ENCODE measurements at places on chromosomes 2 and 18.

- DNase-seq: no peak
Measured at GRCh38 chr2:205765151-205765550, 82.8 kb downstream of the NRP2 start.

DNA sequence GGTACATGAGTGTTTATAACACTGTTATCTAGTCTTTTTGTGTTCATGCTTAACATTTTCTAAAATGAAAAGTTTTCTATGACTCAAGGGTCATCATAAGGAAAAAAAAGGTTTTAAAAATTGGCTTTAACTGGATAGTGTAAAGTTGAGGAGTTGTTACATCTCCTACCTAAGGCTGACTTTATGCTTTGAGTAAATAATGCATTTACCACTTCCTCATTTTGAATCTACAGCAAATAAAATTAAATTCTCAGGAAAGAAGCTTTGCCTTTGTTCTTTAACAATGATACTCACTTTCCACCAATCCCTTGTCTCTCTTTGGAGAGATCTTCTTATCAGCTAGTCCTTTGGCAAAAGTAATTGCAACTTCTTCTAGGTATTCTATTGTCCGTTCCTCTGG is 29.7 kb downstream of the HADHA start:
- DNase-seq: no peak

DNA sequence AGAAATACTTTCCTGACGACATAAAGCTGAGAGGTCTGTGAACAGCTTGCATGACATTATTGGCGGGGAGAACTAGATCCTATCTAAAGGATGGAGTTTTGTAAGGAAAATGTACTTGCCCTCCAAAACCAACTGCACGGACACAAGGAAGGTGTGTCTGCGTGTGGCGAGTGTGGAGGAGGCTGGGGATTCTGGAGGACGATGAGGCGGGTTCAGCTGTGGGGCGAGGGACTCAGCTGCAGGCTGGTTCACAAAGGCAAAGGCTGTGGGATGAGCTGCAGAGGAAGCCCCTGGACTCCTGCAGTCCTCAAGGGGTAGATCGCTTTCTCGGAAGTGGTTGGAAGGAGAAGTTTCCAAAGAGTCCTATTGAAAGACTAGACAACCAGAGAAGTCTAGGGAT is 48.2 kb downstream of the ACKR3 start:
- no peak for DNase-seq

DNA sequence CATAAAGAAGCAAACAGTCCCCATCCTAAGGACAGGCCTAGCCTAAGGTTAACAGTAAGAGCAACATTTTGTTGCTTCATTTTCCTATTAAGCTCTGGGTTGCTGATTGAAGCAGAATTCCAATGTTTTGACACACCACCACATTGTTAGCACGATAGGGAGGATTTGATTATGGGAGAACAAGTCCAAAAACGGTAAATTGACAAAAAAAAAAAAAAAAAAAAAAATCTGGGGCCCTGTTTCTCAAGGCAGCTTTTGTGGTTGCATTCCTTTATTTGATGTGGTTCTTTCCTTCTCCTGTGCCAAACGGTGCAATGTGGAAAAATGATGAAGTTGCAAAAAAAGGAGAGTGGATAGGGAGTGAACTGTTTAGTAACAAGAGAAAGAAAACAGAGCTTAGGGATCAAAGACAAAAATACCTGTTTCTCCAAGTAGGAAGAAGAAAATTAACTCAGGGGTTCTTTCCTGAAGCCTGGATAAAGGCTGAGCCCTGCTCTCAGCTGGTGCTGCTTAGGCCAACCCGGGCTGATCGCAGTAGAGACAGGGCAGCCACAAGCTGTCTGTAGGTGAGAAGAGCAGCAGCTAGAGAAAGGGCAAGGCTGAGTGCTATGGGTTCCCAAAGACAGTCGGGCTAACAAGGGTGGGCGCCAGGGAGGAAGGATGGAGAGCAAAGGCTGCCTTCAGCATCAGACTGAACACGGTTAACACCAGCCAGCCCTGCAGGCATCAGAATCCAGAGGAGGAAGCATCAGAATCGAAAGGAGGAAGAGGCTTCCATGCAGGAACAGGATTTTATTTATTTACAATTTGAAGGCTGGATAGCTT is 167.8 kb upstream of the FOSL2 start:
- DNase-seq: peak; percentile 22

DNA sequence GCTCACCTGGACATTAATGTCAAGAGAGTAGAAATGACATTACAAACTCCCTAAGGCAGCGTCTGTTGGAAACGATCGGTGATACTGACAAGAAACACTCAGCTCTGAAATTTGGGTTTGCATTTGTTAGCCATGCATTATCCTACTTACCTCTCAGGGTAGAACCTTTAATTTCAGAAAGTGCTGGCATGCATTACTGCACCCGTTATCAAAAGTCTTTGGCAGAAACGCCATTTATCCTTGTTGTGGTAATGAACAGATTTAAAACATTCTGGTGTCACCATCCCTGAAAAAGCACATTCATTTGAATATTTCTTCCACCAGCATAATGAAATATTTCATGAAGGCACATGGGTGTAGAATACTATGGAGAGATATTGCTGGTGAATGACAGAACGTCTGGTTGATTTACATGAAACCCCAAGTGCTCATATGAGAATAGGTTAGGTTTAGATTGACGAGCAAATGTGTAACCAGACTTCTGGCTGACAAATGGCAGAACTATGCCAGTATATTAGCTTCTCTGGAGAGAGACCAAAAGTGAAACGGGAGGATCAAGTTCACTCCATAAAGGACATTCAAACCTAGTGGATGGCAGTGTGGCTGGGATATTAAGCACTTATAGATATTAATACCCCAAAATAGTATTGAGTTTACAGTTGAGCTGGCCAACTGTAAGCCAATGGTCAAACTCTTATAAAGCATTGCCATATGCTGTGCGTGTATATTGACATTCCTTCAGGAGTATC is 53.5 kb upstream of the ITGB6 start:
- no peak for DNase-seq

GRCh38 chr2:229562472-229563127 is 151.8 kb downstream of the DNER start:
- no peak for DNase-seq
